Activated CD4-positive, alpha-beta T cell treated with anti-CD3 and anti-CD28 coated beads for 48 hours (primary cell): ENCODE measurements at places on chromosomes 11 and 22.

DNA sequence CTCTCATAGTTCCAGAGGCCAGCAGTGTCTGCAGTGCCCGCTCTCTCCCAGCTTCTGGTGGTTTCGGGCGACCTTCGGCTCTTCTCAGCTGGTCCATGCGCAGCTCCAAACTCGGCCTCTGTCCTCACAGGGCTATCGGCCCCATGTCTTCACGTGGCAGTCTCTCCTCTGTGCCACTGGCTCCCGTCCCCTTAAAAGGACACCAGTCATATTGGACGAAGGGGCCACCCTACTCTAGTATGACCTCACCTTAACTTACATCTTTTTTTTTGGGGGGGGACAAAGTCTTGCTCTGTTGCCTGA lies 13.8 kb downstream of the LTO1 start:
- no peak for DNase-seq

DNA sequence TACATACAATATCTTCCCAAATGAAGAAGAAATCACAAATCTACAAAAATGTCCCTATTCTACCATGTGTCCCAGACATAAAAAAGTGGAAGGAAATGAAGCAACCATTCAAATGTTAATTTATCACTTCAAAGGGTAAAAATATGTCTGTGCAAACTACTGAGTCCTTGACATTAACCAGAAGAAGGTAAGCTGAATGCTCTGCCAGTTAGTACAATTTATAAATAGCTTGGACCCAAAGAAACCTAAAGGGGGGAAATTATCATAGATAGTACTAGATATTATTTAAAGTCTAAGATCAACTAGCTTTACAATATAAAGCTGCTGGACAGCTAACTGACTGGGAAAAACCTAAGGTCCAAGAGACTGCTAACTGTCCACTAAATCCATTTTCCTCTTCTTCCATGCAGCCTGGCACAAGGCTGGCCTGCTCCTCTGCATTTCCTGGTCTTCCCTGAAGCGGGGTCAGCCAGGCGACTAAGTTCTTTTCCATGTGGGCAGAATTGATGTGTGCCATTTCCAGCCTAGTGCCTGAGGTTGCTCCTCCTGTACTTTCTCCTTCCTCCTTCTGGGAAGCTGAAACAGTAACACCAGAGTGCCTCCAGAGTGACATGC lies 190.9 kb downstream of the CADM1 start:
- DNase-seq = no peak

- no peak for DNase-seq
These were observed 9.6 kb downstream of the GNAZ start for GRCh38 chr22:23079814-23080521.

DNA sequence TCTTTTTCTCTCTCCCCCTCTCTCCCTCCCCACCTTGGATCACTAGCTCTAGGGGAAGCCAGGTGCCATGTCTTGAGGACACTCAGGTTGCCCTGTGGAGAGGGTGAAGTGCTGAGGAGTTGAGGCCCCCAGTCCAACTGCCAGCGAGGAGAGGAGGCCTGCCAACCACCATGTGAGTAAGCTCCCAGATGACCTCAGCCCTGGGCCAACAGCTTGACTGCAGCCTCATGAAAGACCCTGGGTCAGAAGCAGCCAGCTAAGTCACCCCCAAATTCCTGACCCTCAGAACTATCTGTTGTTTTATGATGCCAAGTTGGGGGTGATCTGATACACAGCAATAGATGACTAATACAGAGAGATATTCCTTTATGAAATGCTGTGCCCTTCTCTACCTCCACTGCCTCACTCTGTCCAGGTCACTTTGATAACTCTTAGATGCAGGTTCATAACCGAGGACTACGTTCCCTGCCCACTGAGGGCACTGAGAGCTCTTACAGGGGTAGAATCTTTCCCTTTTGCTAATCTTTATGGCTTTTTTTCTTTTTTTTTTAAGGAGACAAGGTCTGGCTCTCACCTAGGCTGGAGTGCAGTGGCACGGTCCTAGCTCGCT lies 8.0 kb downstream of the ARFGAP3 start:
- no peak for DNase-seq

GRCh38 chr11:15770798-15771414 lies 585.4 kb downstream of the SOX6 start:
- DNase-seq = peak; percentile 57

GRCh38 chr22:44304911-44305310 lies 7.8 kb downstream of the SHISAL1 start:
- DNase-seq = no peak

GRCh38 chr11:35381709-35382322 lies 37.5 kb downstream of the SLC1A2 start:
- no peak for DNase-seq

GRCh38 chr11:83956119-83956697 lies 670.0 kb upstream of the CCDC90B start:
- DNase-seq = no peak

- no peak for DNase-seq
These were observed 14.2 kb downstream of the TXN2 start for GRCh38 chr22:36467042-36467810.

DNA sequence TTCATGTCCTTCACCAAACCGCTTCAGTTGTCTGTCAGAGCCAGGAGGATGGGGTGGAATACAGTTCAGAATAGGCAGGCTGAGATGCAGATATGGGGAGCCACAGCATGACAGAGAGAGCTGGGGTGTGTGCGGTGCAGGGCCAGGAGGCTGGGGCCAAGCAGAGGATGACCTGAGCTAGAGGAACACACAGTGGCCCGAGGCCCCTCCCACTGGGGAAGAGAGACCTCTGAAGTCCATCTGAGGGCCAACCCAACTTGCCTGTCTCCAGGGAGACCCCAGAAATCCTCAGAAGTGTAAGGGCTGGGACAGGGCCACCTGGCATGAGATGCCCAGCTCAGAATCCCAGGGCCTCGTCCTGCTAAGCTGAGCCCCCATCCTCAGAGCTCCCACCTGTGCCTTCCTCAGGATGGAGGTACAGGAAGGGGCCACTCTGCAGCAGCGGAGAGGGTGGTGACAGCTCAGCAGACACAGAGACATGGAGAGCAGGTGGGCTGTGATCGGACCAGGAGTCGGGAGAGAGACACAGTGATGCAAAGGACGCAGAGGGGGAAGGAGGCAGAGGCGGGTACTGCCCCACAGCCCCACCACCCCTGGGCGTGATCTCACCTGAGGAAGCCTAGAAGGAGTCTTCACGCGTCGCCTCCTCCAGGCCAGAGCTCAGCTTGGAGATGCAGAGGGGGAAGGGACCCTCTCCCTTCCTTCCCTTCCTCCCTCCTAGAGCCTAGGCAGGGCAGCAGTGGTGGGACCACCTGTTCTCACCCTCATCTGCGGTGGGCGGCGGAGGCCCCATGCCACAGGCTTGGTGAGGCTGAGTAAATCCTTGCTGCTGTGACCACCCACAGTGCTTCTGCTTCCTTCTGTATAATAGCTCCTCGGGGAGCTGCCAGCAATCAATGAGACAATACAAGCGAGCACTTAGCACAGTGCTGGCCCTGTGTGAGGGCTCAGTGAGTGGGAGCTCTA lies 9.1 kb upstream of the TUB start:
- no peak for DNase-seq

- DNase-seq = no peak
These were observed 108.6 kb downstream of the KCNQ1OT1 start for GRCh38 chr11:2590965-2591754.

GRCh38 chr11:36090356-36091109 lies 146.7 kb downstream of the LDLRAD3 start:
- DNase-seq = no peak

DNA sequence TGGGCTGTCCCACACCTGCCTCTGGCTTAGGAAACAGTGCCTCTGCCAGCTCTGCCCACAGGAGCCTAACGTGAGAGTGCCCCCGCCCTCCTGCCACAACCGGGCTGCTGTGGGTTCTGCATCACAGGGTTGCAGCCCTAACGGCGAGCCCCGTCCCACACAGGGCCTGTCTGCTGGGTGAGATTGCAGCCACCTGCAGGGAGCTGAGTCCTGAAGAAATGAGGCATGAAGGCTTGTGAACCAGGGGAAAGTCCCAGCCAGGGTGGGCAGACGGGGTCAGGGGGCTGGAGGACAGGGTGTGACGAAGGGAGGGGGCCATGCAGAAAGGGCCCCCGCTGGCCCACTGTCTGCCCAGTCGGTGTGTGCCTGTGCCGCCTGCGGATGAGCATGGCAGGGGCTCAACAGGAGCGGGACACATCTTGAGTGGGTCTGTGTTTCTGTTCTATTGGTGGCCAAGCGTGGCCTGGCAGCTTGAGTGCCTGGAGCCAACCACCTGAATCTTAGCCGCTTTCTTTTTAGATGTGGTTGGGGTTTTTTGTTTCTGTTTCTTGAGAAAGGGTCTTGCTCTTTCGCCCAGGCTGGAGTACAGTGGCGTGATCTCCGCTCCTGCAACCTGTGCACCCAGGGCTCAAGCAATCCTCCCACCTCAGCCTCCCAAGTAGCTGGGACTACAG lies 38.9 kb downstream of the CTTN start:
- DNase-seq = no peak

GRCh38 chr22:28948424-28948823 lies 65.1 kb downstream of the ZNRF3 start:
- no peak for DNase-seq

GRCh38 chr11:80365076-80365725 lies 924.4 kb upstream of the TENM4 start:
- no peak for DNase-seq

GRCh38 chr11:116544721-116545120 lies 228.1 kb downstream of the BUD13 start:
- DNase-seq = no peak

DNA sequence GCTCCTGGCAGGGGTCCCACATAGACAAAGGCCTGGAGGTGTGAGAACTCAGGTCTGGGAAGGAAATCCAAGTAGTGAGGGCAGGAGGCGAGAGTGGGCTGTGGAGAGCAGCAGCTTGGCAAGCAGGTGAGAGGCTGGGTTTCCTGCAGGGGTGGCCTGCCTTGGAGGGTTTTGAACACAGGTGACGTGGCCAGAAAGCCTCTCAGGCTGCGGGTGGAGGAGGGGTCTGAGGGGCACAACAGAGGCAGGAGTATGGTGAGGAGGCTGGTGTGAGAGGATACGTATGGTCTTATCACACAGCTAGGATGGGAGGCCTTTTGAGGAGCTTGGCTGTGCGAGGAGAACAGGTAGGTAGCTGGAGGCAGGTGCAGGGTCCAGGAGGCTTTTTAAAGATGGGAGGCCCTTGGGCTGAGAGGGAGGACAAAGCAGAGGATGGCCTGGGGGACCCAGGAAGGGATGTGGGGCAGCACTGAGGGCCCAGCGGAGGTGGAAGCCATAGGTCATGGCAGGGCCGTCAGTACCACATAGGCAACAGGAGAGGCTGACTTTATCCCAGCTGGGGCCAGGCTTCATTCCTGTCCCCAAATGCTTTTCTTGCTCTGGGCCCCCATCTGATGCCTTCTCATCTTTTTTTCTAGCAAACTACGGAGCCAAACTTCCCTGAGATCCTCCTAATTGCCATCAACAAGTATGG lies 84.4 kb downstream of the MYO7A start:
- no peak for DNase-seq

DNA sequence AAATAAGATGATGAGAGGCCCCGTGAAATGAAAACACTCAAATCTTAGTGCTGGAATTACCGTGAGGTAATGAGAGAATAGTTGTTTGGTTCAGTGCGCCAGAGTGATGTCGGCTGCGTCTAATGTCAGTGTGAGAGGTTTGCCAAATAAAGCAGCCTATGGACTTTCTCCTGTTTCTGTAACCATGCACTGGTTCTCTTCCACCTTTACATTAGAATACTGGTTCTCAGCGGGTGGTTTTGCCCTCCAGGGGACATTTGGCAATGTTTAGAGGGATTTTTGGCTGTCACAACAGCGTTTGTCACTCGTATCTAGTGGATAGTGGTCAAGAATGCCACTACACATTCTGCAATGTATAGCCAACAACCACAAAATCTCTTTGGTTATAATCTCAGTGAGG lies 1.1 kb downstream of the OOSP4B start:
- DNase-seq = no peak

GRCh38 chr22:22397292-22397870 lies 111.2 kb downstream of the ZNF280B start:
- DNase-seq = no peak

DNA sequence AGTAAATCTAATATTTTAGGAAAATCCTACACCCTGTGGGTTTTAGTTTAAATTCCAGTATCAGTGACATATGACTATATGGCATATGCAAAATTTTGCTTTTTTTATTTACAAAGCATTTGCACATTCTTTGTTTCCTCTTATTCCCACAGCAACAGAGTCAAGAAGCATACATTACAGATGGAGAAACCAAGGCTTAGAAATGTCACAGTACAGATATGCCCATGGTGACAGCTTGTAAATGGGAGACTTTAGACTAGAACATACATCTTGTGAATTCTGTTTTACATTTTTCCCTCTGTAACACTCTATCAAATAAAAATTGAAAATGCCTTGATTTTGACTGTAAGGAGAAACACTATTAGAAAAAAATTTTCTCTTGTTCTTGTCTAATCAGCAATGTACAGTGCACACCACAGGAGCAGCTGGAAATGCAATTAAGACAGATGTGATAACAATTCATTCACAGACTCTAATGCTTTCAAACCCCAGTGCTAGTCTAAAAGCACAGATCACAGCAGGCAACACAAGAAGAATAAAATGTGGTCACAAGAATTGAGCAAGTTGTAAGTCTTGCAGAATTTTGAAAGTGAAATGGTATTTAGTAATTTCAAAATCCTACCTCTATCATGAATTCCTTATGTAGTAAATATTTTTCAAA lies 375.9 kb downstream of the LUZP2 start:
- no peak for DNase-seq

DNA sequence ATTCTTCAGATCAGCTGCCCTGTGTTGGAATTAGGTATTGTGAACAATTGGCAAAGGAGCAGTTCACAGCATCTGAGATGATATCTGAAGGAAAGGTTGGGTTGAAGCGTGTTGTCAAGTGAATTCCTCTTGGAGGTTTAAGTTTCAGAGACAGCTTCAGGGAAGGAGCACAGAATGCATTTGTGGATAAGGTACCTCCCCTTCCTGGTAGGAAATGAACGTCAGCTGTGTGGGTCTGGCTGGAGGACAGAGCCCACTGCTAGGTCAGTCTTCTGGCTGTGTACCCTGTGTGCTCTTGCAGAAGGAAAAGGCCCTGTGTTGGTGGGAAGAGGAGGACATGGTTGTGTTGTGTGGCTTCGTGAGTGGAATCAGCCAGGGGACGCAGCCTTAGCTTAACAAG lies 88.1 kb upstream of the GAL start:
- DNase-seq = no peak

DNA sequence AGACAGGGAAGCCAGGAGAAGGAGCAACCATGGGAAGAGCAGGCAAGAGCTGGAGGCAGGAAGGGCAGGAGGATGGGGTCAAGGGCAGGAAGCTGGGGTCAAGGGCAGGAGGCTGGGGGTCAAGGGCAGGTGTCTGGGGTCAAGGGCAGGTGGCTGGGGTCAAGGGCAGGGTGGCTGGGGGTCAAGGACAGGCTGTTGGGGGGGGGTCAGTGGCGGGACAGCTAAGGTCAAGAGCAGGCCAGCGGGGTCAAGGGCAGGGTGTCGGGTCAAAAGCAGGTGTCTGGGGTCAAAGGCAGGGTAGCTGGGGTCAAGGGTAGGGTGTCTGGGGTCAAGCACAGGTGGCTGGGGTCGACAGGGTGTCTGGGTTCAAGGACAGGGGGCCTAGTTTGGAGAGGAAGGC lies 24.2 kb downstream of the CPT1A start:
- DNase-seq = no peak

GRCh38 chr22:23128269-23129108 lies 13.3 kb downstream of the RSPH14 start:
- peak; percentile 82 for DNase-seq

GRCh38 chr11:22640862-22641261 lies 15.2 kb upstream of the FANCF start:
- no peak for DNase-seq
